ENCODE measurements at places on chromosomes 7 and 10. TPM values are rescaled to one million over a fixed set of nuclear protein-coding genes. Genes with fewer than 3 reads are reported as not detected.

DNA sequence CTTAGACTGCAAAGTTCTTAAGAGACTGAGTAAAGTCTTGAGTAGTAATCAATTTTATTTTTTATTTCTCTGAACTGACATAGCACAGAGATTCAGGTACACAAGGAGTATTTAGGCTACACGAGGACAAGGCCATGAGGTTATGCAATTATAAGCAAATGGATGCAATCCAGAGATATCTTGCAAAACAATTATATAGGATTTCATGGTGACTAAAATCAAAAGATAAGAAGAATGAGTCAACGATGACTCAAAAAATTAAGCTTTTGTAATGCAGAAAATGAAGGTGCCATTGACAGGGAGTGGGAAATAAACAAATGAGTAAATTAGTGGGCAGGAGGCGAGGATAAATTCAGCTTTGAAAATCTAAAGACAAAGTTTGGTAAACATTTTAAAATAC lies 66.7 kb upstream of the MYO3A start:
- no peak for DNase-seq

- DNase-seq = peak; percentile 99
Measured at GRCh38 chr7:16668049-16668858, 22.3 kb downstream of the BZW2 start.

GRCh38 chr7:38217672-38218071 lies 39.6 kb downstream of the STARD3NL start:
- no peak for DNase-seq

The HMX3 gene
- polyA plus RNA-seq = not detected

- no peak for DNase-seq
Measured at GRCh38 chr10:102643336-102644065, 778 bp upstream of the TRIM8 start.

DNA sequence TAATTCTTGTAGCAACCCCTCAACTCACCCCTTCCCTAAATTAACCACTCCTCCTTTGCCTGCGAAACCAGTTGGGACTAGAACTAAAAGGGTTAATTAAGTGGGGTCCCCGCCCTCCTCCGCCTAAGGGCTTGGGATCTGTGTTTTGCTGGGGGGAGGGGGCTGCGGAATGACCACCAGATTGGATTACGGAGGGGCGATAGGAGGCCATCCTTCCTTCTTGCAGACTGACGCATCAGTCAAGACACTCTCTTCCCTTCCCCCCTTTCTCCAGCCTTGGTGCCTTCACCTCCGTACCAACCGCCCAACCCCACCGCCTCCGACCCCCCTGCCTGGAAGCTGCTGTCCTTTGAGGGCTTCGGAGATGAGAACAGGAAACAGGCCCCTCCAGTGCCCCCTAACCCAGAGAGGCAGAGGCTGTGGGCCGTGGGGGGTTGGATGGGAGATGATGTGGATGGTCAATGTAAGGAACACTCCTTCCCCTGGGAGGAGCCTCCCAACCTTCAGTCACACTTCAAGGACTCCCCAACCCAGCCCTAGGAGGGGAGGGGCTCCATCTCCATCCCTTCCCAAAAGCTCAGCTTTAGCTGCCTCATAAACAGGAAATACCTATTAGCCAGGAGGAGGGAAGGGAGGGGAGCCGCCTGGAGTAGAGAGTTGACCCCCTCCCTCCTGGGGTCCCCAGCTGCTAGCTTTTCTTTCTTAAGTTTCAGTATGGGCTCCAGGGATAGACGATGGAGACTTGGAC lies 997 bp upstream of the LDB1 start:
- DNase-seq = no peak

GRCh38 chr10:113053091-113053490 lies 103.0 kb downstream of the TCF7L2 start:
- DNase-seq = no peak

DNA sequence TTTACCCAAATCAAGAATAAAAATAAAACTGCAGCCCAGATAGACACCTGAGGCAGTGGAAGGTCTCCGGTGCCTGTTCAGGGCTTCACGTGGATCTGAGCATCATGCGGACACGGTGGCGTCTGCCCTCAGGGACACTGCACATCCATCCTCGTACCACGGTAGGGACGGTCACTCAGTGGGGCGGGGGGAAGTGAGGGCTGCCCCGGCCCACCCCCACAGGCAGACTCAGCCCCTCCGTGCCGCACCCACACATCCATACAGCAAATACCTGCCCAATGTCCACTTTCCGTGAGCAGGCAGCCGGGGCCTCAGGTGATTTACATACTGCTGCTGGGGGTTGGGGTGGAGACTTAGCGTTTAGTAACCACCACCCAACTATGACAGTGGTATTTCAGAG lies 207.8 kb downstream of the DIP2C start:
- no peak for DNase-seq

DNA sequence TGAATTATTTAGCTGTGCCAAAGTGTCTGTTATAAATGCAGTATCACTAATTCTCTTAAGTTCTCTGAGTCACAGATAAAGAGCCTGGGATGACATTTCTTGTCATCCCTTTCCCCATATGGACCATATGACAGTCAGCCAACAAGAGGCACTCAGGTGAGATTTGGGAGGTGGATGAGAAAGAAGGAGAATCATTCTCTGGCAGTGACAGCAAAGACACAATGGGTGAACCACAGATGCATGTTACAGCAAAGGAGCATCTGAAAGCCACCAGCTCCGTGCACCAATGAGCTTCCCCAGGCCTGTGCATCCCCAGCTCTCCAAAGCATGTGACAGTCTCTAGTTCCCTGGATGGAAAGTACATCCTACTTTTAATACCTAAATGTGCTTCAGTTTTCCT lies 10.8 kb downstream of the GIMAP6 start:
- no peak for DNase-seq

DNA sequence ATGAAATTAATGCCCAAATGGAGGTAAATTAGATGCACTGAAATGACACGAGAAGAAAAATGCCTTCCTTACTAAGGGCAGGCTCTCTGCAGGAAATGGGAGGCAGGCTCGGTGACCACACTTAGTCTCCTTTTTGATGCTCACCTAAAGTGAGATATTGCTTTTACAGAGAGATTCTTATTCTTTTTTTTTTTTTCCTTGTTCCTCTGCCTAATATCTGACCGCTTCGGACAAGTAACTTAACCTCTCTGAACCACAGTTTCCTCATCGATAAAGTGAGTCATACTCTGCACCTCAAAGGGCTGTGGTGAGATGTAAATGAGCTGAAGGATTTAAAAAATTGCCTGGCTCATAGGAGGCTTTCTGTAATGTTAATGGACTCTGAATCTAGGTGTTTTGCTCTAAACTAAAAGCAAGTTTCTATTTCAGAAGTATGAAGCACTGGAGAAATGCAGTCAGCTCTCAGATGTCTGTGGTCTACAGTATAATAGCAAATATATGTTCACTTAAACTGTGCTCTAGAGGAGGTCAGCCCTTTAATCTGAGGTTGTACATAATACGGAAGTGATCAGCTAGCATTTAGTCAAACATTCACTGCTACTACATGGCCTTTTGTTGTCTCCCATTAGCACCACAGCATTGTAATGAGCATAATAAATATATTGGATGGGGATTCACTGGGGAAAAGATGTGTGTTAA lies 23.2 kb downstream of the NKX2-3 start:
- DNase-seq = no peak

DNA sequence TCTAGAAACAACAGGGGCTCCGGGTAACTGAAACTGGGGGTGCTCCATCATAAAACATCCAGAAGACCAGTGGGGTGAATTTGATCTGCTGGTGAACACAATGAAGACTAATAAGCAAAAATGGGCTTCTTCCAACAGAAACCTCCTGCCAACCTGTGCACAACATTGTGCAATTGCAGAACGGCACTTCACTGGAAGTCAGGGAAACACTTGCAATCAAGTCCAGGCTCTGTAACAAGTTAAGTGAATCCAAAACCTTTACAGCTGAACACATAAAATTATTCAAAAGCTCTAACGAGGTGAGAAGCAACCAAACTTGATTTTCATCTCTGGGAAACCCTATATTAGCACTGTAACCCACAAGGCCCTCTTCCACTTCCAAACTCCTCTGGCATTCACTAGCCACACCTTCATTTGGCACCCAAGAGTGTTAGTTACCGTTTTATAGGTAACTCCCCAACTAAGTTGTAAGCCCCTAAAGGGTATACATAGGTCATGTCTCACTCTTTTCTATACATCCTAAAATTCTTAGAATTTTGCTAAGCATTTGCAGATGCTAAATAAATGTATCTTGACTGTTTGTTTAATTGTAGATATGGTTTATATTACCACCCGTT lies 22.0 kb downstream of the IMMP2L start:
- DNase-seq = no peak

DNA sequence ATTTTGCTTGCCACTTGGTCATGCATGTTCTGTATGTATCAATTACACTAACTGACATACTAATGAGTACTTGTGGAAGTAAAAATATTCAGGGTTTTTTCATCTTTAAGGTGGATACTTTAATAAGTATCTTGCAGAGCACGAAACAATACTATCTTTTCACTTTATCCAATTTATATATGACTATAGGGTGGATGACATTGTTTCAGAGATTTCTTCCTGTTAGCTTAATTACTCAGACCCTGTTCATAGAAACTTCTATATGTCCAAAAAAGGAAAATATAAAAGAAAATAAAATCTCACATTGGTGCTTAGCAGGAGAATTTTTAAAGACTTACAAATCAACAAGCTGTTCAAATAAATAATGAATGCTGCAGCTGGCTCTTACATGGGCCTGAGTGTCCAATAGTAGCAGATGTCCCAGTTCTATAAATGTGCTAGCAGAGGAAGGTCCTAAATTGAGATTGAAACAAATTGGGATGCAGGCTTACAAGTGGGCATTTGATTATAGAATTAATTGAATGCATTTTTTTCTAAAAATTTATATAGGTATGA lies 91.5 kb upstream of the THSD7A start:
- DNase-seq = no peak

The RRP12 gene
- polyA plus RNA-seq = 16.3 TPM

DNA sequence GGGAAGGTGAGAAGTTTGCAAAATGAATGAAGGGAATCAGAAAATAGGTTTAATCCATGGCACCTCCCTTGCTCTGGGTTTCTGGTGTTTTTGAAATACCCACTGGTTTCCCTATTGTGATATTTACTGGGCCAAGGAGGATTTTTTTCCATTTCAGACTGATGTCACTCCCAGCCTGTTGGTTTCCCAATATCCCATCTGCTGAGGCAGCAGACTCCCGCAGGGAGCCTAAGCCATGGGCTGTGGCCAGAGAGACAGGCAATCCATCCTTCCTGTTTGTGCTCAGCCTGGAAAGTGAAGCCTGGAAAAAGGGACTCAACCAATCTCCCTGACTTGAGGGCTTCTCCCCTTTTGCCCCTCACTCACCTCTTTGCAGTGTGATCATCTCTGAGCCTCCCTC lies 22.8 kb downstream of the FAM107B start:
- DNase-seq = no peak

DNA sequence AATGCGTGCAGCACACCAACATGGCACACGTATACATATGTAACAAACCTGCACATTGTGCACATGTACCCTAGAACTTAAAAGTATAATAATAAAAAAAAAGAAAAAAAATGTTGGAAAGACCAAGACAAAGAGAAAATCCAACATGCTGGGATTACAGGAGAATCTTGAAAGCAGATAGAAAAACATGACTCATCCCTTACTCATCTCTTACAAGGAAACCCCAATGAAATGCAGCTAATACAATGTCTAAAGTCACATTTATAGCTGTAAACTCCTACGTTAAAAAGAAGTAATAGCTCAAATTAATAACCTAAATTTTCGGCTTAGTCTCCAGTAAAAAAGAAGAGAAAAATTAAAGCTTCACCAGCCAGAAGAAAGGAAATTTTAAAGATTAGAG lies 47.5 kb upstream of the DGKB start:
- no peak for DNase-seq

The CXCL12 gene
- 201 TPM for polyA plus RNA-seq

The FAM237B gene
- not detected for polyA plus RNA-seq

- no peak for DNase-seq
Measured at GRCh38 chr7:99898836-99899235, 20.5 kb downstream of the TRIM4 start.

The VSTM4 gene
- 4.4 TPM for polyA plus RNA-seq

GRCh38 chr7:117675497-117676435 lies 195.9 kb downstream of the CFTR start:
- DNase-seq = no peak

The NME8 gene
- not detected for polyA plus RNA-seq

DNA sequence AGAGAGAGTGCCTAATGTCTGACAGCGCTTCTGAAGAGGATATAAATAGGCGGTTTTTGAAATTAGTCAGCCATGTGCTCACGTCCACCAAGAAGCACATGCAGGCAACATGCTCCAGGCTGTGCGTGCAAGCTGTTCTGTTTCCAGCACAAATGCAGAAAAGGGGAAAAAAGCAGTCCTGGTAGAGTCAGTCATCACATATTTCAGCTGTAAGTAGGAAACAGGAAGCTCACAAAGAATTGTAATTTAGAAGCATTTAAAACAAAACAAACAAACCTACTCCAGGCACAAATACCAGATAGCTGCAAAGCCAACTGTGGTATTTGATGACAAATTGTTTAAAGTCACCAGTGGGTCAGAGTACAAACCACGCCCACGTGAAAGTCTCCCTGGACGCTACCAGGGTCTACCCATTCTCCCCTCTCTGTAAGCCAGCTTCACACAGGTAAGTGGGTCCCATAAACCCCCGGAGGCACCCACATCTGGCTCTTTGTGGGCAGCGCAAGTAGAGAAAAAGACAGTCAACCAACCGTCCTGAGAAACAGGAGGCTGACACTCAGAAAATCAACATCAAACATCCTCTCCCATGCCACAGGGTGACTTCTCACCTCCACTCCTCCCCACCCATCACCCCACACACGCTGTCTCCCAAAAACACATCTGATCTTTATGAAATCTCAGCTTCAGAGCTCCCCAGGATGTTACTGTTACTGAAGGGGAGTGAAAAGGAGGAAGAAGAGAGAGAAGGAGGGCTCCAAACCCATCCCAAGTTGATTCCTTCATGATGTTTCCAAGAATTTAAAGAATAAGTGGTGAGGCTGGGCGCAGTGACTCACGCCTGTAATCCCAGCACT lies 186.4 kb downstream of the FAM107B start:
- DNase-seq = peak; percentile 99

DNA sequence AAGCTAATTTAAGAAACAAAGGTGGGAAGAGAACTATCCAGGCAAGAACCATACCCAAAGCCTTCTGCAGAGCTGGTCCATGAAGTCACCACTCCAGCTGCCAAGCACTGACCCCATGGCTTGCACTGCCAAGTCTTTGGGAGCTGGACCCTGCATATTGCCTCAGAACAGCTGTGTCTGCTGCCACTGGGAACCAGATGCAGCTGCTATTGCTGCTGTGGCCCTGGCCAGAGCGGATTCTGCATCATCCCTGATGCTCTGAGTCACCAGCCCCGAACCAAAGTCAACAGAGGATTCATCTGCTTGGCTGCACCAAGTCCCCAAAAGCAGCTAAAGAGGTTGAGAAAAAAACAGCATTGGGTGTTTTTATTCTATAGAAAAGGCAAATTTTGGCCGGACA lies 39.2 kb upstream of the GSAP start:
- DNase-seq = peak; percentile 61

GRCh38 chr7:100091411-100092181 lies 2.8 kb downstream of the COPS6 start:
- DNase-seq = no peak

GRCh38 chr7:85851571-85852193 lies 664.8 kb upstream of the SEMA3D start:
- peak; percentile 11 for DNase-seq

GRCh38 chr10:11573497-11573896 lies 38.0 kb downstream of the USP6NL start:
- DNase-seq = no peak

The NRP1 gene
- 165 TPM for polyA plus RNA-seq
